Dermis blood vessel endothelial cell (primary cell): ENCODE measurements at places on chromosomes 2 and 18. TPM values are rescaled to one million over a fixed set of nuclear protein-coding genes. Genes with fewer than 3 reads are reported as not detected.

Gene LOXHD1
- under 0.01 and 0.05 TPM in 2 replicates for total RNA-seq

Gene CABYR
- total RNA-seq = 1.0 and 3.1 TPM in 2 replicates

Gene AQP12B
- not detected in 2 replicates for total RNA-seq

Gene FNDC4
- 14.5 and 17.9 TPM in 2 replicates for total RNA-seq

Gene OTOS
- not detected in 2 replicates for total RNA-seq

Gene MRPL33
- total RNA-seq = 94.3 and 98.2 TPM in 2 replicates

Gene STPG4
- total RNA-seq = 0.14 TPM in 1 of 2 replicates, not detected in the other

Gene PREB
- total RNA-seq = 46.4 and 46.8 TPM in 2 replicates

Gene GLS
- total RNA-seq = 250 and 284 TPM in 2 replicates

Gene HTR2B
- 4.4 and 4.8 TPM in 2 replicates for total RNA-seq
